Breast epithelium (tissue), 4 donors: ENCODE measurements at places on chromosomes 11 and 22.

- no peak for DNase-seq
Measured at GRCh38 chr22:35446365-35446764, 46.4 kb downstream of the MCM5 start.

- DNase-seq, result no peak
Measured at GRCh38 chr22:25136953-25137576, 62.6 kb upstream of the CRYBB3 start.

GRCh38 chr11:44178381-44178780 lies 82.9 kb downstream of the EXT2 start:
- no peak for DNase-seq

GRCh38 chr11:107791343-107792048 lies 67.1 kb downstream of the SLC35F2 start:
- no peak for DNase-seq

DNA sequence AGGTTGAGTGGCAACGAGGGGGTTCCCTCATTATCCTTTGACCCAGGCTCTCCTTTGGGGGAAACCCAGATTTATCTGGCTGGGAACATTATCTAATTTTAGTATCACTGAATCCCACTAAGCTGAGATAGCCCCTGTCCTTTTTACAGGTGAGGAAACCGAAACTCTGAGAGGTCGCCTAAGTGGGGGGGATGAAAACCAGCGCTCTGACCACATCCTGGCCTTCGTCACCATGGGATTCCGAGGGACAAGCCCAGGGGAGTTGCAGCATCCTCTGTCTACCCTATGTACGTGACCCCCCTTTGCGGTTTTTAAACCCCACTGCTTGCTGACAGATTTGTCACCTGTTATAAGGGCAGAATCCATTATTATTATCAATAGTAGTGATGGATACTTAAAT lies 61.0 kb downstream of the ISX start:
- DNase-seq, result no peak

DNA sequence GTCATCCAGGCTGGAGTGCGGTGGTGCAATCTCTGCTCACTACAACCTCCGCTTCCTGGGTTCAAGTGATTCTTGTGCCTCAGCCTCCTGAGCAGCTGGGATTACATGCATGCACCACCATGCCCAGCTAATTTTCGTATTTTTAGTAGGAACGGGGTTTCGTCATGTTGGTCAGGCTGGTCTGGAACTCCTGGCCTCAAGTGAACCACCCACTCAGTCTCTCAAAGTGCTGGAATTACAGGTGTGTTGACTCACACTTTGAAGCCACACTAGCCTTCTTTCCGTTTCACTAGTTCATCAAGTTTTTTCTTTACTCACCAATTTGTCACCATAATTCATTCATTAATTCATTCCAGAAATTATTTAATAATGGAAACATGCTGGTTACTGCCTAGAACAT lies 298.4 kb upstream of the MTNR1B start:
- no peak for DNase-seq

DNA sequence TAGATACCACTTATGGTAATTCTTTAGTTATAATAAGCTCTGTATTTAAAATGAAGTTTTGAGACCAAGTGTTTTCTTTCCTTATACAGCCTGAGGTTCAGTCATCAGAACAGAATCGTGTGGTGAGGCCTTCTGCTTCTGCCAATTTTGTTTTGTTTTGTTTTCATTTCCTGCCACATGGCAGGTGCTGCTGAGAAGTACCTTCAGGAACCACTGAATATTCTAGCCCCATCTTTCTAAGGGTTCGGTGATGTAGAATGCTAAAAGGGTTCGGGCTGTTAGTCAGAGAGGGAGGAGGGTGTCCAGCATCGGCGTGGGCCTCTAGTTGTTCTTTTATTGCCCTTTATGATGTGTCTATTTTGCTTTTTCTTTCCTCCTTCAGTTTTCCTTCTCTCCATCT lies 25.8 kb downstream of the TNRC6B start:
- DNase-seq, result no peak

DNA sequence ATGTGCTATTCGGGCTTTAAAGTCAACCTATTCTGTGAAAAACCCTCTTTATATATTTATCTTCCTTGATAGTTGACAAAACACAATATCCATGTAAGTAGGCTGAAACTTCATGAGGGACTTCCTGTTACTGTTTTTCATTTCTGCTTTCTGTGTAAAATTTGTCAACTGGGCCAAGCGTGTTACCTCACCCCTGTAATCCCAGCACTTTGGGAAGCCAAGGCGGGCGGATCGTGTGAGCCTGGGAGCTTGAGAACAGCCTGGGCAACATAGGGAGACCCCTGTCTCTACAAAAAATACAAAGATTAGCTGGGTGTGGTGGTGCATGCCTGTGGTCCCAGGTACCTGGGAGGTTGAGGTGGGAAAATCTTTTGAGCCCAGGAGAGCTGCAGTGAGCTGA lies 66.5 kb upstream of the SLC25A18 start:
- DNase-seq, result no peak

- no peak for DNase-seq
Measured at GRCh38 chr11:124725719-124726105, 14.0 kb upstream of the NRGN start.

- no peak for DNase-seq
Measured at GRCh38 chr11:23138761-23139160, 278.5 kb upstream of the CCDC179 start.

GRCh38 chr11:120329556-120329955 lies 4.5 kb downstream of the TLCD5 start:
- DNase-seq, result no peak

GRCh38 chr11:123301013-123301591 lies 106.1 kb upstream of the CLMP start:
- no peak for DNase-seq

GRCh38 chr11:96161307-96162089 lies 181.5 kb downstream of the MAML2 start:
- no peak for DNase-seq

- DNase-seq, result no peak
Measured at GRCh38 chr11:19597206-19597605, 115.4 kb upstream of the NAV2 start.
